Activated naive CD8-positive, alpha-beta T cell treated with anti-CD3 and anti-CD28 coated beads for 36 hours (primary cell): ENCODE measurements at places on chromosomes 6 and 20. TPM values are rescaled to one million over a fixed set of nuclear protein-coding genes. Genes with fewer than 3 reads are reported as not detected.

DNA sequence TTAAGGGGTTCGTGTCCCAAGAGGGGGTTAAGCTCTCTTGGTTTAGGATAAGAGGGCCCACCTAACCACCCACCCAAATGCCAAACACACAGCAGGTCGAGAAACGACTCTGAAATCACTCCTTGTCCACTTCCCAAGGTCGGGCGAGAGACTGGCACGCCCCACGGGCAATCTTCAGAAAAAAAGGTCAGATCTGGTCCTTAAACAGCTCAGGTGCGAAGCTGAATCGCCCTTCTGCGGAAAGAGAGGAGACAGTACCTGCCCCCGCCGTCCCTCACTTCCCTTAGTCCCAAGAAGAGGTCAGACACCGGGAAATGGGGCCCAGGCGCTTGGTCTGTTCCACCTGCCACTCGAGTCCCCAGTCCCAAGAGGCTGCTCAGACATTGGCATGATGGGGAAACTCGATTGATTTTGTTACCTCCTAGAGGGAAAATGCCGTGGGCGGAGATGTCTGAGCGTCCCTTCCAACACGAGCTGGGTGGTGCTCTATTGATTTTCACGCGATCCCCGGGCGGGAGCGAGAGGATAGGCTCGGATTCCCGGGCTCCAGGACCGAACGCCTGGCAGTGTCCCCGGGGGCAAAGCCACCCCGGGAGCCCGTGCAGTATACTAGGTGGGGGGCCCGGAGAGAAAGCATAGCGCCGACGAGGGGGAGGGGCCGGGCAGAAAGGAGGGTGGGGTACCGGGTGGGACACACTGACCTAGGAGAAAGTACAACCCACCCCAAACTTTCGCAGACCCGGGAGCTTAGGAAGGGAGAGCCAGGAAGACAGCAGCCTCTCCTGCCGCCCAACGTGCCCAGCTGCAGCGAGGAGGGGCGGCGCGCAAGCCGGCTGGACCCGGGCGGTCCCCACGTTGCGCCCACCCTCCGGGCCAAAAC lies 1.1 kb upstream of the SAMD5 start:
- H3K27ac ChIP-seq, result no peak overlapping the region
- H3K36me3 ChIP-seq, result no peaks in the 10 kb centered on the region
- H3K4me3 ChIP-seq, result peak overlapping the region; percentile 67
- peaks cover 9% of the 10 kb centered on the region for H3K4me1 ChIP-seq
- DNase-seq, result peak; percentile 1

GRCh38 chr6:43795421-43795820 lies 25.4 kb downstream of the VEGFA start:
- no peak for DNase-seq
- no peaks in the 10 kb centered on the region for H3K36me3 ChIP-seq
- H3K27me3 ChIP-seq, result no peaks in the 10 kb centered on the region
- H3K4me1 ChIP-seq, result peaks cover 4% of the 10 kb centered on the region
- no peak overlapping the region for H3K4me3 ChIP-seq

Gene ZNF334
- total RNA-seq, result 5.8 TPM

Gene RTN4IP1
- 10.9 TPM for total RNA-seq

DNA sequence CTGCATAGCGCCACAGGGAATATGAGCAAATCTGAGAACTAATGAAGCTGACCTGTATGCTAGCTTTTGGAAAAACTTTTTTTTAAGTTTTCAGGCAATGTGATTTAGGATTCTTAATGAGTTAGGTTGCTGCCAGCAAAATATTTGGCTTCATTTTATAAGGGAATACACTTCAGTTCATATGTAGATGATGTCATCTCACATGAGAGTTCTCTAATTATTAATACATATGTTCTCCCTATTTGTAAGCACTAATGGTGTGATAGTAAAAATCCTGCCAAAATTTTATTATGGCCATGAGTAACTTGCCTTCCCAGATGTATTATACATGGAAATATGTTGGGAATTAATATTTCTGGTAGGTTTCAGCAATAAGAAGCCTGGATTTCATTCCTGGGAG lies 573.8 kb downstream of the EPM2A start:
- H3K4me3 ChIP-seq, result no peak overlapping the region
- H3K36me3 ChIP-seq, result no peaks in the 10 kb centered on the region
- no peak overlapping the region for H3K27ac ChIP-seq
- H3K4me1 ChIP-seq, result no peaks in the 10 kb centered on the region

Gene CPXM1
- total RNA-seq, result 4.3 TPM
